Hair follicle dermal papilla cell (primary cell): ENCODE measurements at places on chromosomes 16 and 17. TPM values are rescaled to one million over a fixed set of nuclear protein-coding genes. Genes with fewer than 3 reads are reported as not detected.

CORO6 gene
- total RNA-seq, result 12.4 and 18.2 TPM in 2 replicates

KRT33A gene
- not detected in 2 replicates for total RNA-seq

CYGB gene
- total RNA-seq, result 10.0 and 15.6 TPM in 2 replicates

MT3 gene
- total RNA-seq, result not detected in 2 replicates

GRIN2C gene
- 0.12 and 0.16 TPM in 2 replicates for total RNA-seq

BIRC5 gene
- 5.7 and 9.1 TPM in 2 replicates for total RNA-seq

CES5A gene
- not detected in 2 replicates for total RNA-seq

TBC1D3K gene
- total RNA-seq, result not detected in 2 replicates

B9D1 gene
- total RNA-seq, result 31.2 and 39.3 TPM in 2 replicates

HCRT gene
- not detected in 2 replicates for total RNA-seq
